ENCODE measurements at places on chromosomes 3 and 15.

- DNase-seq: no peak
These were observed 27.3 kb upstream of the CCDC50 start for GRCh38 chr3:191301782-191302411.

DNA sequence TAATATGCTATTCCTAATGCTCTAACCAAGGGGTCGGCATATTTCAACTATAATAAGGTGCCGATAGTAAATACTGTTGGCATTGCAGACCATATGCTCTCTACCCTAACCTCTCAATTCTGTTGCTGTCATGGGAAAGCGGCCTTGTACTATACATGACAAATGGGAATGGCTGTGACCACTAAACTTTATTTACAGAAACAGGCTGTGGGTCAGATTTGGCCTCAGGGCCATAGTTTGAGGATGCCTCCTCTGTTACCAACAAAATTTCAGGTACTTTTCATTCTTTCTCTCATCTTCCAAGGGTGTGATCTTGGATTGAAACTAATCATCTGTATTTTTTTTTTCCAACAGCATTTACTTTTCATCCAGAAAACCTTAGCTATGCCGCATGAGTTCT lies 242.0 kb downstream of the MAGI1 start:
- DNase-seq: no peak

DNA sequence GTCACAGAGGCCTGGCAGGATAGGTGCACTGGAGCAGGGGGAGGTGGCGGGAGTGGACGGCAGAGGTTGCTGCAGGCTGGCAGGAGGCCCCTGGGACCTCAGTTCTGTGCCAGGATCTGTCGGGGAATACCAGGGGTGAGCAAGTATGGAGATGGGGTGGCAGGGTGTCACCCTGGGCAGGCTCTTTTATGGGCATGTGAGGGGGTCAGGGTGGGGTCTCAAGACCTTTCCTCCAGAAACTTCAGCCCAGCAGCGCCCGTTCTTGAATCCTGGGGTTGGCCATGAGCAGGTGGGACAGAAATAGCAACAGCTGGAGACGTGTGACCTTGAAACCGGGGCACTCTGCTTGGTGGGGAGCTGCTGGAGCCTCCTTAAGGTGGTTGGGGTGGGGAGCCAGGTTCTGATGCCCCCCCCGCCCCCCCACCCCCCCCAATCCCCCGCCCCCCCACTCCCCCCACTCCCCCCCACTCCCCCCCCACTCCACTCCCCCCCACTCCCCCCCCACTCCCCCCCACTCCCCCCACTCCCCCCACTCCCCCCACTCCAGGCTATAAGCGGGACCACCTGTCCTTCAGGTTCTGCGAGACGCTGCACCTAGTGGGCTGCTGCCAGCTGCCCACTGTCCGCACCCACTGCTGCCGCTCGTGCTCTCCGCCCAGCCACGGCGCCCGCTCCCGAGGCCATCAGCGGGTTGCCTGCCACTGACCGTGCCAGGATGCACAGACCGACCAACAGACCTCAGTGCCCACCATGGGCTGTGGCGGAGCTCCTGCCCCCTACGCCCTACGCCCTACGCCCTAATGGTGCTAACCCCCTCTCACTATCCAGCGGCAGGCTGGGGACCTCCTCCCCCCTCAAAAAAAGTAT lies 84.9 kb downstream of the TBC1D2B start:
- DNase-seq: no peak

DNA sequence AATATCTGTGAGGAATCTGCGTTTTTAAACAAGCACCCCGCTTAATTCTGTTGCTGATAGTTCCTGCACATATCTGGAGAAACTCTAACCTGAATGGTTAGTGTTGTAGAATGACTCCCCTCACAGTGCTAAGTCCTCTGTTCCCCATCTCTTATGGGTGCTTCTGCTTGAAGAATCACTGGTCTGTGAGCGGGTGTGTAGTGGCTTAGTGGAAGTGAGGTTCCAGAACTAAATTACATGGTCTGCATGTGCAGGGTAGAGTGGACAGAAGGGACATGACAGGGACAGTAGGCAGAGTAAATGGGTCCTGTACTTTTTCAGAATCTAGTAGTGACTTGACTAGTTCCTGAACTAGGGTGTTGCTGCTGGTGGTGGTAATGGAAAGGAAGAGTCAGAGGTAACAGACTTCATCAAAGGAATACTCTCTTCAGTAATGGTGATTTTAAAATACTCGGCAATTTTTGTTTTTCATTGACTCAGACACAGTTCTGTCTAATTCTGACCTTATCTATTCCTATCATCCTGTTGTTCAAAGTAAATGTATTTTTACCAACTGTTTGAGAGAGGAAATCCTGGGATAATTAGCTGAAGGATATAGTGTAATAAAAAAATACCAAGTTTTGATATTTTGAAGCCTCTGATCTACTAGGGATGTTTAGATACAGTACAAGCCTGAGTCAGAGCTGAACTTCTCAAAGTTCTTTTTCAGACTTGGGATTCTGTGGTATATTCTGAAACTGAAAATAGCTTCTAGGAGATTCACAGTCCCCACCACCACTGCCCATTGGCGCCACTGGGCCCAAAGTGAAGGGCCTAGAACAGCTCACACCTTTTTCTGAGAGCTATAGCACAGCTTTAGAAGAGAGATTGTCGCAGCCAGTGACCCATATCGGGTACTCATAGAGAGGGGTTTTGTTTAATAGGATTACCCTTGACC lies 55.5 kb downstream of the FNDC3B start:
- no peak for DNase-seq

DNA sequence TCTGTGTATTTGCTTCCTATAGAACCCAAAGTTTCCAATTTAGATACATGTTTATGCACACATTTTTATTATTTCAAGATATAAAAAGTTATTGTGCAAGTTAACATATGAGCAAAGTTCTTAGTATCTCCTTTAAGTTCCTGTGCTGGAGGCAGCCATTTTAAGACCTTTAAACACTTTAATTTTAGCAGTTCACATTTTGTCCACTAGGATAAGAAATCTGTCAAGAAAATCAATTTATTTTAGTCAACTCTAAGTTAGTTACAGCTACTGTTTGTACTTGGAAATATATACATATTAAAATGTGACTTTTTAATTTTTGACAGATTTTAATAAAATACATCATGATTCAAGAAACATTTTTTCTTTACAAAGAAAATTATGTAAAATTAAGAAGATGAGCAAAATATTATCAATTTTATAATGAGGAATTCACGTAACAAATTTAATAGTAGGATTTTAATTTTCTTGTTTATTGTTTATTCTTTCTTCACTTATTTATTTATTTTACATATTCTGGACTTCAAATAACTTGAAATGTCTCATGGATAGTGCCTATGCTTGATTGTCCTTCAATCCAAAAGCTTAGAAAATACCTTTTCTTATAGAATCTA lies 402.6 kb upstream of the GBE1 start:
- no peak for DNase-seq

DNA sequence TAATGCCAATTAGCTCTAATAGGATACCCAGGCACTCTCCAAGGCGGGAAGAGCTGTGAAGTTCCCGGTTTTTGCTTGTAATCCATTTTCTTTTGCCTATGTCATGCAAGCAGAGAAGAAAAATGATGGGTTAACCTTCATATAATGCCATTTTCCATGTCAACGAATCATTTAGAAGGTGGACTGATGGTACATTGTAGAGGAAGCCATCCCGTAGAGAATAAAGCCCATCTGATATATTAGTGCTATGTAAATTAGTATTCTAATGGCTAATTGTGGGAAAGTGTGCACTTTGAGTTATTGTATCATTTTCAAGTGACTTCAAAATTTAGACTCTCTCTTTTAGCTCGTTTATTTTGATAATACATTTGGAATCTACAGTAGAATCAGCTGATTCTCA lies 509.1 kb downstream of the ROBO2 start:
- DNase-seq: no peak

DNA sequence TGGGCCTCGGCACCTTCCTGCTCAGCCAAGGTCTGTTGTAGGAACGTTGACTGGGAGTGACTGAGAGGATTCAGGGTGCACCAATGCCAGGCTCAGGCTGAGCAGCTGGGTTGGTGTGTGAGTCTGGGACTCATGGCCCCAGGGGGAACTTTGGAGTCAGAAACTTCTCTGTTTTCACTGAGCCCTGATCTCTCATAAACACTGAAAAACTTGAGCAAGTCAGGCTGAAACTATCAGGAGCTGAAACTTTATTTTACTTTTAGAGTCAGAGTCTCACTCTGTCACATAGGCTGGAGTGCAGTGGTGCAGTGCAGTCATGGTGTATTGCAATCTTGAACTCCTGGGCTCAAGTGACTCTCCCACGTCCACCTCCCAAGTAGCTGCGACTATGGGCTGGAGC lies 3.0 kb downstream of the TRAK1 start:
- no peak for DNase-seq

GRCh38 chr3:67790043-67790442 lies 135.6 kb upstream of the SUCLG2 start:
- peak; percentile 20 for DNase-seq

- no peak for DNase-seq
These were observed 32.3 kb upstream of the SYNPR start for GRCh38 chr3:63245726-63246241.

DNA sequence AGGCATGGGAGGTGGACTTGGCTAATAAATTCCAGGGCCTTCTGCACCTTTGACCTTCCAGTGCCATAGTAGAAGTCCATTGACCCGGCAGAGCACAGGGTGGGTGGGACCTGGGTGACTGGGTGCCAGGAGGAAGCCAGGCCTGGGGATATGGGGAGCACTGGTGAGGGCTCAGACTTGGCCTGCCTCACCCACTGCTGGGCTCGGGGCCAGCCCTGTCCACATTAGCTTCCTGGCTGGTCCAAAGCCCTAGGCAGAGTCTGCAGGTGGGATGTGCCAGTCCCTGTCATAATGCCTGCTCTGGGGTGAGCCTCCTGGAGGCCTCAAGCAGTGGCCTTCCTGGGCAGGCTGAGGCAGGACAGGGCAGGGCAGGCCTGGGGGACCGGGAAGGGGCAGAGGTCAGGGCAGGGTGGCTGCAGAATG lies 38.1 kb upstream of the CHRNB4 start:
- no peak for DNase-seq

DNA sequence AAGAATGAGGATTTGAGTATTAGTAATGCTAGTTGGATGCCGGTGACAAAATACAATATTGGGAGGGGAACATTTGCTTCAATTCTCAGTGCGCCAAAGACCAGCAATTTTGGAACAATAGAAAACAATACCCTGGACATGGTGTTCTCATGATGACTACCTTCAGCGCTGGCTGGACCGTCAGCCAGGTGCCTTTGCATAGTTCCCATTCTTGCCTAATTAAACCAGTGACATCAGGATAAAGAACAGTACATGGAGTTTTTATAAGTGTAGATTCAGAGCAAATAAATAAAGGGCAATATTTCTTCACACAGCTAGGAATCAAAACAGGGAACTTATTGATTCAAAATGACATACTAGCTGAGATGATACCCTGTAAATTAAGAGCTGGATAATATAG lies 404.8 kb upstream of the RORA start:
- no peak for DNase-seq

Measured in stimulated activated CD4-positive, alpha-beta T cell treated with anti-CD3 and anti-CD28 coated beads, Interleukin-1b, Interleukin-23, amount 100 ng/mL, for 1 hour (primary cell).